ENCODE measurements at places on chromosomes 11 and 22. TPM values are rescaled to one million over a fixed set of nuclear protein-coding genes. Genes with fewer than 3 reads are reported as not detected.

DNA sequence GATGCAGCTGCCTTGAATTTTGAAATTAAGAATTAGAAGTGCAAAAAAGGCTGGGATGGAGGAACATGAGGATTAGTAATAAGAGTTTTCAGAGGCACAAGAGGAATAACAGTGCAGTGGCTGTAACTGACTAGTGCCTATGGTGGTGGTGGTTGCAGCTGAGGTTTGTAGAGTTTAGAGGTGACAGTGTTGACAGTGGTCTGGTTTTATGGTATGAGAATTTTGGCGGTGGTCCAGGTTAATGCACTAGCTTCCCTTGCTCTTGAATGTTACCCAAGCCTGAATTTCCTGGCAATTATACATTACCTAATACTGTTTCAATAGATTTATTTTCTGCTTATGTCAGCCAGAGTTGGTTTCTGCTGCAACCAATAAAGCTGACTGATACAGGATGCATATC is 112.8 kb upstream of the C11orf87 start:
- no peak for DNase-seq
- H3K27ac ChIP-seq, result no peak overlapping the region
- H3K4me3 ChIP-seq, result no peak overlapping the region
- no peaks in the 10 kb centered on the region for H3K27me3 ChIP-seq

DNA sequence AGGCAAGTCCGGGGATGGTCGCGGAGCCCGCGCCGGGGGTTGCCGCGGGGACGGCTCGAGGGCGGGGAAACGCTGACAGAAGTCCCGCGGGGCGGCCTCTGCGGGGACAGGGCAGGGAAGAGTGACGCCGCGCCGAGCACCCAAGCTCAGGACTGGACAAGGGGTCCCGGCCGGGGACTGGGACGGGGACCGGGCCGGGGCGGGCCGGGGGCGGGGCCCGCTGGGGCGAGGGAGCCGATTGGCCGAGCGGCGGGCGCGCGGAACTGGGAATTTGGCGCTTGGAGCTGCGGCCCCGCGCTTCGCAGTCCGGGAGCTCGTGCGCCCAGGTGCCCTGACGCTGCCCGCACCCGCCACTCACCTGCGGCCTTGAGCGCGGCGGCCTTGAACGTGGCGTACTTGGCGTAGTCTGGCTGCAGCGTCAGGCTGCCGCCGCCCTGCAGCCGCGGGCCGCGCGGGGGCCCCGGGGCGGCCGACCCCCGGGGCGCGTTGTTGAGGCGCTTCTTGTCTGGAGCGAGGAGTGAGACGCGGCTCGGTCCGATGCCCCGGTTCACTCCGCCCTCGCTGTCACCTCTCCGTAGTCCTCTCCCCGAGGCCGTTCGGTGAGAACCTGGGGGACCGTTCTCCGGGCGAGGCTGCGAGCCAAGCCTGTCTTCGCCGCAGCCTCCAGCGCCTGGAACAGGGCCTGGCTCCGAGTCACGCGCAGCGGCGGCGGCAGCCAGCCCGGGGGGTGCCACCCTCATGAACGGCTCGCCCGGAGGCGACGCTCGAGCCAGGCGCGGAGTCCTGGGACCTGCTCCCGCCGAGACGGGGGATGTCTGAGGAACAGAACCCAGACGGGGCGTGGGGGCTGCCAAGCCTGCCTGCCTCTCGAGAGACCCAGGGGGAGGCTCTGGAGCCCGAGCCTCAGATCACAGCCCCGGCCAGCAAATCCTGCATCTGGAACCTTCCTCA is 4.5 kb downstream of the SHISA8 start:
- no peak overlapping the region for H3K27ac ChIP-seq
- H3K27me3 ChIP-seq, result no peaks in the 10 kb centered on the region
- no peak for DNase-seq
- H3K4me3 ChIP-seq, result no peak overlapping the region
- H3K4me1 ChIP-seq, result peaks cover 30% of the 10 kb centered on the region

- DNase-seq, result peak; percentile 58
- no peaks in the 10 kb centered on the region for H3K36me3 ChIP-seq
- H3K27me3 ChIP-seq, result no peaks in the 10 kb centered on the region
- no peak overlapping the region for H3K27ac ChIP-seq
These were observed 76.0 kb downstream of the CWC15 start for GRCh38 chr11:94897330-94897768.

GRCh38 chr22:29130476-29130875 is 57.6 kb downstream of the KREMEN1 start:
- no peaks in the 10 kb centered on the region for H3K36me3 ChIP-seq
- H3K27me3 ChIP-seq, result no peaks in the 10 kb centered on the region
- H3K4me3 ChIP-seq, result no peak overlapping the region
- no peak overlapping the region for H3K27ac ChIP-seq
- DNase-seq, result no peak

DNA sequence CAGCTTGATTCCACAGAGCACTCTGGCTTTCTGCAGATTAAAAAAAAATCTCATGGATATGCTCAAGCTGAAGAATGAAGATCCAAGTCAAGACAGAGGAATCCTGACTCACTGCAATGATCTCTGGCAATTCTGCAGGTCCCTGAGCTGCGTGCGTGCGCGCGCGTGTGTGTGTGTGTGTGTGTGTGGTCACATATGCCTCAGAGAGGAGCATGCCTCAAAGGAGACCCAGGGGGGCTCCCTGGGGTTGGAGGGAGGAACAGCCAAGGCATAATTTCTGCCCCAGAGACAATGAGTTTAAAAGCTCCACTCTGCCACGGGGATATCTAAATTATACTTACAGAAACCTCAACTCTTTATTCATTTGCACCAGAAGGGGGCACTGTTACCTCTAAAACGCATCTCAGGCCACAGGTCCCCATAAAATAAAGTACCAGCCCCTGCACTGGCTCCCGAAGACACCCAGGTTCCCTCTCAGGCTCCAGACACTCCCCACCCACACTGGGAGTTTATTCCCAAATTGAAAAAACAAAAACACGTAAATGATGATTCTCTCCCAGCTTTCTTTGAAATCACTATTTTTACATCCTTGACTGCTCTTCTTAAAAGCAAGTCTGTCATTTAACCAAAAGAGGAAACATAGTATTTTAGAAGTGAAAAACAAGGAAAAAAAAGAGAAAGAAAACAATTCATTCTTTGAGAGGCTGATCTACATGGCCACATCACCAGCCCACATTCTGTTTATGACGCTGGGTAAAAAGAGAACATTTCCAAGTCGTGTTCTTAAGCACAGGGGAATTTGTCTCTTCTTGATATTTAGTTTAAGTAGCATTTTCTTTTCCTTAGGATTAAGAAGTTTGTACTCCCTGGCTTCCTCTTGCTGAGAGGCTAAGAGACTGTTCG is 401.0 kb downstream of the LARGE1 start:
- H3K27me3 ChIP-seq, result no peaks in the 10 kb centered on the region
- H3K4me3 ChIP-seq, result no peak overlapping the region
- H3K4me1 ChIP-seq, result no peaks in the 10 kb centered on the region
- H3K36me3 ChIP-seq, result no peaks in the 10 kb centered on the region
- H3K27ac ChIP-seq, result no peak overlapping the region

DNA sequence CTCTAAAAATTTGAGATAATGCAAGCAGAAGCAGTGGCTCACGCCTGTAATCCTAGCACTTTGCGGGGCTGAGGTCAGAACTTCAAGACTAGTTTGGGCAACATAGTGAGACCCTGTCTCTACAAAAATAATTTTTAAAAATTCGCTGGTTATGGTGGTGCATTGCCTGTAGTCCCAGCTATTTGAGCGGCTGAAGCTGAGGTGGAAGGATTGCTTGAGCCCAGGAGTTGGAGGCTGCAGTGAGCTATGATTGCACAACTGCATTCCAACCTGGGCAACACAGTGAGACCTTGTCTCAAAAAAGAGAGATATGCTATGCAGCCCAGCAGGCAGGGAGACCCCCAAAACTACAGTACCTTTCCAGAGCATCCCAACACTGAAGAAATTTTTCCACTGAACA is 2.3 kb downstream of the CTSC start:
- no peaks in the 10 kb centered on the region for H3K27me3 ChIP-seq
- peaks cover 3% of the 10 kb centered on the region for H3K4me1 ChIP-seq
- peak overlapping the region; percentile 76 for H3K4me3 ChIP-seq
- peak overlapping the region; percentile 4 for H3K27ac ChIP-seq
- H3K36me3 ChIP-seq, result peaks cover 55% of the 10 kb centered on the region

DNA sequence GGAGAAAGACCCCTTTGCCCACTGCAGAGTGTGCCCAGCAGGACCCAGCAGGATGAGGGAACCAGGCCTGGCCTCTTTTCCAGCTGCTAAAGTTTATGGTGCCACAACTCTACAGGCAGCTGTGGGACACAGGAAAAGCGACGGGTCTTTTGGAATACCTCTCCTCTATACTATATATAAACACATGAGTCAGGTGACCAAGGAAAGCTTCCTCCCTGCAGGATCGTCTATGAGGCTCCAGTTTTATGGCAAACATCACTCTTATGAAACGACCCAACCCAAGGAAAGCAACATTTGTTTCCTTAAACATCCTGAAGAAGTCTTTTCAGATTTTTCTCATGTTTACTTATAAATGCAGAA is 102.8 kb upstream of the AKIP1 start:
- no peak overlapping the region for H3K4me3 ChIP-seq
- peaks cover 42% of the 10 kb centered on the region for H3K27me3 ChIP-seq
- no peaks in the 10 kb centered on the region for H3K36me3 ChIP-seq
- H3K27ac ChIP-seq, result no peak overlapping the region
- H3K4me1 ChIP-seq, result no peaks in the 10 kb centered on the region
- no peak for DNase-seq

- peaks cover 43% of the 10 kb centered on the region for H3K27me3 ChIP-seq
- no peaks in the 10 kb centered on the region for H3K36me3 ChIP-seq
- peaks cover 27% of the 10 kb centered on the region for H3K4me1 ChIP-seq
- H3K4me3 ChIP-seq, result no peak within 1 kb of the TSS
These were observed at the start of gene KCNQ1 for GRCh38 chr11:2444821-2445745. TSS of gene KCNQ1 (plus strand) at chr11:2445008. CDS start at chr11:2445099, 91 bp downstream.

GRCh38 chr11:38884145-38884865 is 2286.3 kb upstream of the RAG2 start:
- no peak for DNase-seq
- H3K27ac ChIP-seq, result no peak overlapping the region
- no peaks in the 10 kb centered on the region for H3K4me1 ChIP-seq
- no peaks in the 10 kb centered on the region for H3K36me3 ChIP-seq

- no peak overlapping the region for H3K27ac ChIP-seq
- peaks cover 21% of the 10 kb centered on the region for H3K36me3 ChIP-seq
- no peak for DNase-seq
- H3K27me3 ChIP-seq, result no peaks in the 10 kb centered on the region
These were observed 9.1 kb downstream of the APOL4 start for GRCh38 chr22:36192542-36192941.

DNA sequence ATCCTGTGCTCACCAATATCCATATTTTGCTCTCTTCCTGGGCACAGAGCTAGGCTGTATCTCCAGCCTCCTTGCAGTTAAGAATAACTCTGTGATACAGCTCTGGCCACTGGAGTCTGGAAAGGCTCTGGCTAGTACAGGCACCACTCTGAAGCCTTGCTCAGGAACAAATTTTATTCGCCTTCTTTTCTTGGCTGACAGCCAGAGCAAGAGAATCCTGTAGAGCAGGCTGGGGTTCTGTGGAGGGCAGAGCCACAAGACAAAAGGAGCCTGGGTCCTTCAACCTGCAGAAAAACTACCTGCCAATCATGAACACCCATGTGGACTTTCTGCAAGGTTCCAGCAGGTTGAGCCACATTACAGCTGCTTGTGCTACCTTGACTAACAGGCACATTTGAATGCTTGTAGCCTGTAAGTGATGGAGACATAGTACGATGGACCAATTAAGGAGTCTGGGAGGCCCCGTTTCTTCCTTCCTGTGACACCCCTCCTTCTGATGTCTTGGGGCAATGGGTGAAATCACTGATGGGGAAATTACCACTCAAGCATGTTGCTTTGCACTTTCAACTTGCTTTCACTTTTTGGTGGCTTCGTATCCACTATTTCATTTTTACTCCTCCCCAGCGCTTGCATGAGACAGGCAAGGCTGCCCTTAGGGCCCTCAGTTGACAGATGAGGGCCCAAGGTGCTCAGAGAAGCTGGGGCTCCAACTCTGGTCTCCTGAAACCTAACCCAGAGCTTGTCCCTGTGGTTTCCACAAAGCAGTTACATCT is 267.2 kb upstream of the SYN3 start:
- H3K36me3 ChIP-seq, result no peaks in the 10 kb centered on the region
- H3K4me3 ChIP-seq, result no peak overlapping the region
- DNase-seq, result no peak
- H3K27ac ChIP-seq, result no peak overlapping the region
- H3K4me1 ChIP-seq, result no peaks in the 10 kb centered on the region

- no peaks in the 10 kb centered on the region for H3K4me1 ChIP-seq
- H3K4me3 ChIP-seq, result no peak overlapping the region
- H3K27ac ChIP-seq, result no peak overlapping the region
- no peaks in the 10 kb centered on the region for H3K36me3 ChIP-seq
- DNase-seq, result no peak
These were observed 35.3 kb downstream of the ZNRF3 start for GRCh38 chr22:28918550-28919271.

- H3K27ac ChIP-seq, result no peak overlapping the region
- DNase-seq, result no peak
- no peaks in the 10 kb centered on the region for H3K36me3 ChIP-seq
- no peaks in the 10 kb centered on the region for H3K27me3 ChIP-seq
- no peak overlapping the region for H3K4me3 ChIP-seq
- H3K4me1 ChIP-seq, result no peaks in the 10 kb centered on the region
These were observed 438.4 kb upstream of the CHORDC1 start for GRCh38 chr11:90661233-90661632.

GRCh38 chr11:43690929-43691725 is 10.6 kb downstream of the HSD17B12 start:
- no peak for DNase-seq
- H3K36me3 ChIP-seq, result no peaks in the 10 kb centered on the region

GRCh38 chr22:48146426-48146825 is 1384.0 kb downstream of the TBC1D22A start:
- no peak overlapping the region for H3K4me3 ChIP-seq
- no peak for DNase-seq
- no peaks in the 10 kb centered on the region for H3K4me1 ChIP-seq
- no peak overlapping the region for H3K27ac ChIP-seq

DNA sequence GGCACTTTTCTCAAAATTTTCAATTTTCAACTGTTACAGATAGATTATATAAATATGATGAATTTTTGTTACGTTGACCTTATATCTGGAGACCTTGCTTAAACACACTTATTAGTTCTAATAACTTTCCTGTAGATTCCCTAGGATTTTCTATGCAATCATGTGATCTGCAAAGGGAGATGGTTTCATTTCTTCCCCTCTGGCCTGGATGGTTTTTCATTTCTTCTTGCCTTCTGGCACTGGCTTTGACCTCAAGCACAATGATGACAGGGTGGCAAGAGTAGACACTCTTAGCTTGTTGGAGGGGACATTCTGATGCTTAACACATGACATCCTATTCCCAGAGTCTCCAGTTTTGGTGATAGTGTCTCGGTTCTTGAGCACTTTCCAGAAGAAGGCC is 75.9 kb downstream of the DGCR2 start:
- H3K27me3 ChIP-seq, result no peaks in the 10 kb centered on the region
- no peak overlapping the region for H3K4me3 ChIP-seq
- DNase-seq, result no peak
- H3K27ac ChIP-seq, result no peak overlapping the region
- peaks cover 5% of the 10 kb centered on the region for H3K4me1 ChIP-seq
- H3K36me3 ChIP-seq, result peaks cover 93% of the 10 kb centered on the region

GRCh38 chr22:43197271-43197941 is 10.5 kb upstream of the TTLL12 start:
- no peak for DNase-seq
- no peaks in the 10 kb centered on the region for H3K27me3 ChIP-seq
- no peak overlapping the region for H3K27ac ChIP-seq

CD81 gene
- total RNA-seq, result 181 TPM
